Thyroid gland (tissue), 4 donors: ENCODE measurements at places on chromosomes 3 and 15.

- H3K27ac ChIP-seq = no peak overlapping the region
- H3K4me3 ChIP-seq = no peak overlapping the region
- DNase-seq = no peak
- no peaks in the 10 kb centered on the region for H3K36me3 ChIP-seq
- no peaks in the 10 kb centered on the region for H3K27me3 ChIP-seq
Measured at GRCh38 chr3:120052677-120053076, 41.6 kb downstream of the GSK3B start.

DNA sequence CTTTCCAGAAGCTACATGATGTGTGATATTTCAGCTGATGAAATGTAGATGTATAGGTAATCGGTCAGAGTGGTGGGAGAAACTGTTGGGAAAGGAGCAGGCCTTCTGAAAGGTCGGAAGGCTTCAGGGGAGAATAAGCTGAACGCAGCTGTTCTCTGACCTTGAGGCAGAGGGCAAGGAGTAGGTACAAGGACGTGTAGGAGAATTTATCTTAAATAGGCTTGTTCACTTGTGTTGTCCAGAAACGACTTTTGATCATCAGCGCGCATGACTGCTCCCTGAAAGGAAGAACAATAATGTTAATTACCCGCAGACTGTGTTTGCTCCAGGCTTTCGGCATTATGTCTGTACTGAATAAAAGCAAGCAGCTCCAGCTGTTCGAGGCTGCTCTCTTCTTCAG is 39.6 kb downstream of the GPR160 start:
- H3K27me3 ChIP-seq = no peaks in the 10 kb centered on the region
- H3K4me1 ChIP-seq = peaks cover 8% of the 10 kb centered on the region
- DNase-seq = no peak
- no peak overlapping the region for H3K27ac ChIP-seq
- H3K36me3 ChIP-seq = no peaks in the 10 kb centered on the region
- H3K4me3 ChIP-seq = no peak overlapping the region

DNA sequence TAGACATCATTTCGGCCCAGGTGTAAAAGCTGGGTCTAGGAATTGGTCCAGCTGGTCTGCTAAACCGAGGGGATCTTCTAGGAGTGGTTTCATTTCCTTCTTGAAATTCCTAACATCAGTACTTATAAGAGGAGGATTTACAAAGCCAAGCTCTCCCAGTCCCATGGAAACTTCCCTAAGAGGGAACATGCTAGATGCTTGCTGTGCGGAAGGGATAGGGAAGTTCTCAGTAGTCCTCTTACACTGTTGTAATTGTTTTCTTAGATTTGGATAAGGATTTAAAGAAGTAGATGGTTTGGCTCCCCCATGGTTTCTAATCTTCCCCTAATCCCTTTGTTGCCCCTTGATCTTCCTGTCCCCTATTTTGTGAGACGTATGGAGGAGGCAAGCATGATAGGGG is 89.7 kb upstream of the XCR1 start:
- H3K27ac ChIP-seq = no peak overlapping the region
- no peaks in the 10 kb centered on the region for H3K36me3 ChIP-seq
- no peak for DNase-seq
- H3K4me1 ChIP-seq = no peaks in the 10 kb centered on the region

- H3K4me1 ChIP-seq = no peaks in the 10 kb centered on the region
- no peak for DNase-seq
- H3K27ac ChIP-seq = no peak overlapping the region
- H3K36me3 ChIP-seq = no peaks in the 10 kb centered on the region
Measured at GRCh38 chr3:60440869-60441268, 810.4 kb downstream of the FHIT start.

DNA sequence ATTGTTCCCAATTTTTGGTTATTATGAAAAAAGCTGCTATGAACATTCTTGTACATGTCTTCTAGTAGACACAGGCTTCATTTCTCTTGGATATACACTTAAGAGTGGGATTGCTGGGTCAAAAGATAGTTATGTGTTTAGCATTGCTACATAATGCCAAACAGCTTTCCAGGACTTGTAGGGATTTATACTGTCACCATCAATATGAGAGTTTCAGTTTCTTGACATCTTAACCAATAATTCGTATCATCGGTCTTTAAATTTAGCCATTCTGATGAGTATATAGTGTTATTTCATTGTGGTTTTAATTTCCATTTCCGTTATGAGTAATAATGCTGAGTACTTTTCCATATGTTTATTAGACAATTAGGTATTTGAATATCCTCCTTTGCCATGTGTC is 190.3 kb upstream of the PFN2 start:
- H3K27ac ChIP-seq = no peak overlapping the region
- no peaks in the 10 kb centered on the region for H3K27me3 ChIP-seq
- no peaks in the 10 kb centered on the region for H3K4me1 ChIP-seq
- no peak for DNase-seq

DNA sequence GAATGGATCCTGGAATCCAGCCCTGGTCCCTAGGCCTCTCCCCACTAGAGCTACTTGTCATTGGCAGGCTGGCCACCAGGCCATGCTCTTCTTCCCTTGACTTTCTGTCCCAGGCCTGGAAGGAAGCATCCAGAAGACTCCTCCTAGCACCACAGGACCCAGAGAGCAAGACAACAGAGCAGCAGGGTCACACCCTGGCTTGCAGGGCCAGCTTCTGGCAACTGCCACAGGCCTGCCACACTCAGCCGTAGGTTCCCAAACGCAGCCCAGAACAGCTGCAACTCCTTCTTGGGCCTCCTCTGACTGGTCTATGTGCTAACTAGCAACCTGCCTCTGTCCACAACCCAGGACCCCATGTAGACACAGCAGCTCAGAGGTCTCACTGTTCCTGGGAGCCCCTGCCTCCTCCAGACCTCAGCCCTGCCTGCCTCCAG is 36.8 kb upstream of the RPL32 start:
- peaks cover 6% of the 10 kb centered on the region for H3K27me3 ChIP-seq
- H3K27ac ChIP-seq = no peak overlapping the region
- no peaks in the 10 kb centered on the region for H3K36me3 ChIP-seq
- H3K4me3 ChIP-seq = no peak overlapping the region

DNA sequence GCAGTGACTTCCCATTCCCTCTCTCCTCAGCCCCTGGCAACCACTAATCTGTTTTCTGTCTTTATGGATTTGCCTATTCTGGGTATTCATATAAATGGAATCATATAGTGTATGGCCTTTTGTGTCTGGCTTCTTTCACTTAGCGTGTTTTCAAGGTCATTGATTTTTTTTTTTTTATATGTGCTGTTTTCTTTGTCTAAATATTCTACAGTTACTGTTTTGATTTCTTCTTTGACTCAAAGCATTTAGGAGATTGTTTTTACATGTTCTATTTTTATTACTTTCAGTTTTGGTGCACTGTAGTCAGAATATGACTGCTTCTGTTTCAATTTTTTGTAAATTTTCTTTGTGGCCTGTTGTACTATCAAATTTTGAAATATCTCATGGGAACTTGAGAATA is 71.9 kb upstream of the RNU6-1 start:
- H3K27me3 ChIP-seq = no peaks in the 10 kb centered on the region
- no peaks in the 10 kb centered on the region for H3K36me3 ChIP-seq
- no peak for DNase-seq

DNA sequence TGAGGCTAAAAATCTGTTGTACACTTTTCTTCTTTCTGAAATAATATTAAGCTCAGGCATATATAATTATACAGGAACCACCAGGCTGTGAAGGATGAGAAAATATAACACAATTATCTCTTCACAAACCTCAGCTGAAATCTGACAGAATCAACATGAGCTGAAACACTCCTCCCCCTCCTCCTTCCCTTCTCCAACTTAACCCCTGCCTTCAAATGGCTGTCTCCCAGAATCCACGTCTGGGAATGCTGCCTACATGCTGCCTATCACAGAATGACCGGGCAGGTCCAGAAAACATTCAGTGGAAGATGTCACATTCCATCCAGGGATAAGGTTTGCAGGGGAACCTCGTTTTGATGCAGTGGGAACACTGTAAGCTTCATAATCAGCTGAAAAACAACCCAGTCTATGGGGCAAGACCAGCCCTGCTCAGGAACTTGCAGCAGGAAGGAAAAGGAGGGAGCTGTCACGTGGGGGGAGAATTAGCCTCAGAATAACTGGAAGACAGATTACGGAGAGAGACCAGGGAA is 44.0 kb upstream of the SEMA6D start:
- no peaks in the 10 kb centered on the region for H3K36me3 ChIP-seq
- H3K27me3 ChIP-seq = no peaks in the 10 kb centered on the region
- DNase-seq = no peak
